ENCODE measurements at places on chromosomes 11 and 22.
A peak's percentile ranks its signal among the peaks of the same experiment; 100 is the strongest.

GRCh38 chr11:132036220-132036619, 665.8 kb downstream of the NTM start:
- no peak for DNase-seq

GRCh38 chr22:24803064-24803542, 2.9 kb upstream of the SGSM1 start:
- peak; percentile 74 for DNase-seq

GRCh38 chr11:15864026-15864805, 492.1 kb downstream of the SOX6 start:
- DNase-seq, result no peak

GRCh38 chr11:4385978-4386740, 7.3 kb downstream of the TRIM21 start:
- no peak for DNase-seq

GRCh38 chr11:73274722-73275380, 2.7 kb downstream of the P2RY6 start:
- no peak for DNase-seq

DNA sequence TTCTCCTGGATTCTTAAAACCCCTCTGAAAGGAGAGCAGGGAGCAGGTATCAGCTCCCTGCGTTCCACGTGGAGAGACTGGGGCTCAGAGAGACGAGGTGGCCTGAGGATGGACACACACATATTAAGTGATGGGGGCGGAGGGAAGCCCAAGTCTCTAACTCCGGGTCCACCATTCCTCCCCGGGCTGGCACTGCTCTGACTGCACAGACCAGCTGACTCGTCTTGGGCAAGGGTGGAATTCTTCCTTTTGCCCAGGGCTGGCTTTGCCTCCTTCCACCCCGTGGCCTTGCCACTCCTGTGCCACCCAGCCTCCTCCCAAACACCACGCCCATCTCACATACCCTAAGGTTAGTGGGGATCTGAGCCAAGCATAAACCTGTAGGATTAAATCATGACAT, 65.0 kb downstream of the BUD13 start:
- no peak for DNase-seq

DNA sequence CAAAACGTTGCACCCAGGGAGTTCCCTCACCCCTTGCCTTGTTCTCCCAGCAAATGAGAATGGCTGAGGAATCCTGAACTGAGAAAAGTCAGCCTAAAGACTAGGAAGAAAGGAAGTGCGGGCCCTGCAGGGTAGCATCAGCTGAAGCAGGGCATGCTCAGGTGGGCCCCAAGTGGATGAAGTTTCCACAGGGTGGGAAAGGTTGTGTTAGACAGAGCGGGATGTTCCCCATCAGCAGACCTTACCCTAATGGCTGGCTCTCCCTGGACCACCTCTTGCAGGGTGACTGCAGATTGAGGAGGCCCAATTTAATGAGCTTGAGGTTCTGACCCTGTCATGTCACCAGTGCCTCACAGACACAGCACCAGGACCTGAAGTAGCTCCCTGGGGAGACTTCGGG, 81.5 kb upstream of the MYOD1 start:
- peak; percentile 30 for DNase-seq

Data from Karpas-422 (cell line).